ENCODE measurements at places on chromosomes 7 and 10. TPM values are rescaled to one million over a fixed set of nuclear protein-coding genes. Genes with fewer than 3 reads are reported as not detected.

- DNase-seq, result no peak
These were observed 152.0 kb upstream of the PCBD1 start for GRCh38 chr10:71040343-71040742.

GRCh38 chr7:105796365-105796764 lies 80.0 kb downstream of the ATXN7L1 start:
- no peak for DNase-seq

GRCh38 chr7:69773535-69774225 lies 175.4 kb downstream of the AUTS2 start:
- no peak for DNase-seq

DNA sequence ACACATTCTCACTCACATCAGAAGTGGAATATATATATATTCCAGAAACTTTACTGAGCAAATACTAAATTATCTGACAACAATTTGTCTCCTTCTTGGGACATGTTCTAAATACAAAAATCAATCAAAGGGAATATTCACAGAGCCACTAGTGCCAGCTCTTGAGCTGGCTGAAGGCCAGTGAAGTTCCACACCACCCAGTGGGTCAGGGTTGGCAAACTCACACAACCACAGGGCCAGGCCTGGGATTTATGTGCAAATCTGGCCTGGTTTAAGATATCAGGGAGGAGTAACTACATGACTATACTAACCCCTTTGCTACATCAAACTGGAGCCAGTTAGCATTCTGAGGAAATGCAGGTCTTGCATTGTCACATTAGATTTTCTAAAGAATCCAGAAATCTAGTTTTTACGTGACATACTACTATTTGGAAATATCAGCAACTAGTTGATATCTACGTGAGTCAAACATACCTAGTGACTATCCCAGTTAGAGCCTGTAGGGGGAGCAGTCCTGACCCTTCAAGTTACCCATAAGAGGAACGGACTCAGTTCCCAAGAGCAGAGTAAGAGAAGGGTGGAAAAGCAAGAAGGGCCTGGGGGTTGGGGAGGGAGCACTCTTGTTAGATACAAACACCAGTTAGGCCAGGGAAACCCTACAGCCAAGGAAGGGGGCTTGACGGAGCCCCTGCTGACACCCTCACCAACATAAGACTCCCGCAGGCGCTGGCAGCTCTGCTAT lies 600.4 kb downstream of the KCNMA1 start:
- DNase-seq, result no peak

DNA sequence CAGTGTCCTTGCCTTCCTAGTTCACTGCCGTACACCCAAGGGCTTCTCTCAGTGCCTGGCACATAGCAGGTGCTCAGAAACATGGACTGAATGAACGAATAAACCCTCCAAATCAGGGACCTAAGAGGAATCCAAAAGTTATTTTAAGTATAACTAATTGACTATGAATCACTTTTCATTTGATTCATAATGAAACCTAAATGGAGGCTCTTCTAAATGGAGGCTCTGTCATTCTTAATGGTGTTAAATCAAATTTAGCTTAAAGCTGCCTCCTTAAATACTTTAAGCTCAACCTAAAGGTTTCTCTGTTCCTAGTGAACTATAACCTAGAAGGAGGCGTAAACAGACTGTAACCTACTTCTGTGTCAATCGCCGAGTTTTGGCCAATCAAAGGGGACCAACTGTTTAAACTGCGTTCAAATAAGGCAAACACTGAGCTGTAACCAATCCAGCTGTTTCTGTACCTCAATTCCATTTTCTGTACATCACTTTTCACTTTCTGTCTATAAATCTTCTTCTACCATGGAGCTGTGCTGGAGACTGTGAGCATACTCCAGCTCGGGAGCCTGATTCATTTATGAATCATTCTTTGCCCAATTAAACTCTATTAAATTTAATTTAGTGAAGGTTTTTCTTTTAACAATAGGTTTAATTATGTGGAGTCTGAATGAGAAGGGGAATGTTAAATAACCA lies 11.0 kb downstream of the PYROXD2 start:
- DNase-seq, result no peak

DNA sequence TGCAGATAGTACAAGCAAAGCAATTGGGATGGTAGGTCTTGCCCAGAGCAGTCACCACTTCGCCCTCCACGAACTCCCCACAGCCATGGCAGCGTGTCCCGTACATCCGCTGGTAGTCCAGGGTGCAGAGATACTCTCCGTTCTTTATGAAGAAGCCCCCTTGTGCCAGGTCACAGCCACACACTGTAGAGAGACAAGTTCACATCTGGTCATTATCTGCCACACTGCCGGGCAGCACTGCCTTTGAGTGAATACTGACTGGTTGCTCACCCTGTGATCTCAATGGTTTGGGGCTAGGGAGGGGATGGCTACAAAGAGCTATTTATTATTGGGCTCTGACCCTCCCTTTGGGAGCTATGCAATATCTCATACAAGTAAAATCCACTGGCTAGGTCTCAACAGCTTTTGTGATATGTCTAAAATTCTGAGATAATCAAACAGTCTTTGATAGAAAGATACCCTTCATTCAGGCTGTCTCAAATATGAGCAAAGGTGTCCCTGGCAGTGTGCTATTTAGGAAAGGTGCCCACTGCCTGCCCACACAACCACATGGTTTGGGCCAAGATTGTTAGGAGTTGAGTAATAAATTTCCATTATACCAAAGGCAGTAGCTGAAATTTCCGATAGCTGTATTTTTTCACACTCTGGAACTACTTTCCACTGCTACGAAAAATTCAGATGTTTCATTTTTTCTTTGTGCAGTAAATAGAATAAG lies 82.5 kb downstream of the ABLIM1 start:
- no peak for DNase-seq

DNA sequence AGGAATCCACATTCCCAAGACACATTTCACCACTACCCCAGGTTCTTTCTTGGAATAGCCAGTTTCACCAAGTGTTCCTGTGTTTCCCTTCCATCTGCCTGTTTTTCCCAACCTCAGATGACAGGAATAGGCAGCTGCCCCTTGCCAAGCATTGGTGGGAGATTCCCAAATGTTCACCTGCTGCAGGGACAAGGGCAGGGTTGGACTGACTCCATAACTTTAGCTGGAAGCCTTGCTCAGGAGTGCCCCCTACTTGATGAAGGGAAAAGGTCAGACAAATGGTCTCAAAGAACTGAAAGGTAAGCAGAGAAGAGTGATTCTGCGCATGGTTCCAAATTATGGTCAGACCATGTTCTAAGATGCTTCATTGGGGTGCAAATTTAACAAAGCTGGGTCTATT lies 45.1 kb upstream of the LYZL1 start:
- DNase-seq, result no peak

DNA sequence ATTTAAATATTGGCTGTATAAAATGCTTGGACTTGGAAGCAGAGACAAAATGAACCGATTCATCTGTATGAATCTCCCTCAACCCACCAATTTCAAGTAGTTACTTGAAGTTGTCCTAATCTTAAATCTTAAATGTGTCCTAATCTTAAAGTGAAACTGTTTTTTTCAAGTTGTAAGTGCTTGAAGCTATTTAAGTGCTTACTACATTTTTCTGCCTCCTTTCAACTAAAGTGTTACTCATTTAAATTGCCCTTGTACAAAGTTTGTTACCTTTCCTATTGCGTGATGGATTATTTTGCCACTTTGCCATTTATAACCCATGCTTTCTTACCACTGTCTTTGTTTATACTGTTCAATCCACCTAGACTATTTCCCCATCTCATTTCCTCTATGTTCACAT lies 2.8 kb downstream of the BCAP29 start:
- DNase-seq, result no peak

DNA sequence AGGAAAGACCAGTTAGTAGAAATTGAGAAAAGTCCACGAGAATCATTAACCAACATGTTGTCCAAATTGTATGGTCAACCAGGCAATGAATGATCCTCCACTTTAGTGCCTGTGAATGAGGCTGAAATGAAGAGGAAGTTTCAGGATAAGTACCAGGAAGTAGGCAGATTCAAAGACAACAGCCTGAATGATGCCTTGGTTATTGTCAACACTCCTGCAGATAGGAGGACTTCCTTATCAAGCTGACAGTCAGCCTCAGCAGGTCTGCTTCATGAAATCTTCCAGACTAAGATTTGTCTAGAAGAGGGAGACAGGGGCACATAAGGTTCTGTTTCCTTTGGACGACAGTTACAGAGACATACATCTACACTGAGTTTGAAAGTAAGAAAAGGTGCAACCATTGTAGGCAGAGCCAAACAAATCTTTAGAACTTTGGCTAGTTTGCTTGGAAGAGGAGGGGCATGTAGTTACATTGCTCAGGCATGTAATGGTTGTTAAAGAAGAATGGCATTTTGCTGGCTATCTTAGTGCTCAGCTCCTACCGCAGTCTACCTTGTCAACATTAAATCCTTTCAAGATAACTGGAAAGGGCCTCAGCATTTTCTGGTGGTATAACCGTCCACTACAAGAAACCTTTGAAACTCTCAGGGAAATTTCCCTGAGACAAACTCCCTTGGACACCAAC lies 81.4 kb downstream of the ABI1 start:
- DNase-seq, result no peak

GRCh38 chr10:124010024-124010423 lies 83.4 kb downstream of the CHST15 start:
- no peak for DNase-seq

GRCh38 chr7:30285067-30285535 lies 704 bp downstream of the ZNRF2 start:
- DNase-seq, result no peak

DNA sequence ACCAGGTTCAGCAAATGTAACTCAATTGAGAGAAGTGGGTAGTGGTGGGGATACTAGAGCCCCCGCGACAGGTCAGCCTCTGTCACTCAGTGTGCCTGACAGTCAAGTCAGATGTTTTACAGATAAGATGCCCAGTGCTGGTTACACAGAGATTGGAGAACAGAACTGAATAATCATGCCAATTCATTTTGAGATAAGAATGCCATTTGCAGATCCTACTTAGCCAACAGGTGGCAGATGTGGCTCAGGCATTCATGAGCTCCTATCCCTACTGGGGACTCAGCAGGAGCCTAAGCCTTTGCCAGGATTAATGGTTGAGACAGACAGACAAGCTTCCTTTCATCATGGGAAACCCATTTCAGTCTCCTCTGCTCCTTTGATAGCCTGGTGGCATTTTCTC lies 137.8 kb downstream of the MAPK8 start:
- DNase-seq, result no peak

- DNase-seq, result no peak
These were observed 100.9 kb downstream of the LHPP start for GRCh38 chr10:124562425-124563060.

DNA sequence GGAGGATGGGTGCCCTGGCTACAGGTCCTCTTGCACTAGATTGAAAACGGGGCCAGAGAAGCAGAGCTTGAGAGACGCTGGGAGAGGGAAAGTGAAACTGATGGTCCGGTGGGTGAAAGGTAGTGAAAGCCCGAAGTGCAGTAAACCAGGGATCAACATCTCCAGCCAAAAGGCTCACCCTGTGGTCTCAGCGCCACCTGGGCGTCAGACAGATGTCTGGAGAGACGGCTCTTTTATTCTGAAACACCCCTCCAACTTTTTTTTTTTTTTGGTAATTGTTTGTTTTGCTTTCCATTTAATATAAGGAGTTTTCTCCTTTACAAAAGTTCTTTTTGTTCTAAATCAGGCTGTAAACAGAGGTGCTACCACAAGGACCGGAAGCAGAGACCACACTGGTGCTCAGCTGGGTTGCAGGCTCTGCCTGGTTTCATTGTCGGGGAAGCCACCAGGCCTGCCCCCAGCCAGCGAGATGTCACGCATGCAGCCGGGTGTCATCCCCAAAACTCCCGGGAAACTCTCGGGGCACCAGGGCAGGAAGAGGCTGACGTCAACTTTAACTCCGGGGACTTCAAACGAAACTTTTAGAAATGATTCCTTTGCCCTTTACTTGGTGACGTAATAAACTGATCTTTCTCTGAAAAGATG lies 11.2 kb downstream of the IL2RA start:
- peak; percentile 38 for DNase-seq

DNA sequence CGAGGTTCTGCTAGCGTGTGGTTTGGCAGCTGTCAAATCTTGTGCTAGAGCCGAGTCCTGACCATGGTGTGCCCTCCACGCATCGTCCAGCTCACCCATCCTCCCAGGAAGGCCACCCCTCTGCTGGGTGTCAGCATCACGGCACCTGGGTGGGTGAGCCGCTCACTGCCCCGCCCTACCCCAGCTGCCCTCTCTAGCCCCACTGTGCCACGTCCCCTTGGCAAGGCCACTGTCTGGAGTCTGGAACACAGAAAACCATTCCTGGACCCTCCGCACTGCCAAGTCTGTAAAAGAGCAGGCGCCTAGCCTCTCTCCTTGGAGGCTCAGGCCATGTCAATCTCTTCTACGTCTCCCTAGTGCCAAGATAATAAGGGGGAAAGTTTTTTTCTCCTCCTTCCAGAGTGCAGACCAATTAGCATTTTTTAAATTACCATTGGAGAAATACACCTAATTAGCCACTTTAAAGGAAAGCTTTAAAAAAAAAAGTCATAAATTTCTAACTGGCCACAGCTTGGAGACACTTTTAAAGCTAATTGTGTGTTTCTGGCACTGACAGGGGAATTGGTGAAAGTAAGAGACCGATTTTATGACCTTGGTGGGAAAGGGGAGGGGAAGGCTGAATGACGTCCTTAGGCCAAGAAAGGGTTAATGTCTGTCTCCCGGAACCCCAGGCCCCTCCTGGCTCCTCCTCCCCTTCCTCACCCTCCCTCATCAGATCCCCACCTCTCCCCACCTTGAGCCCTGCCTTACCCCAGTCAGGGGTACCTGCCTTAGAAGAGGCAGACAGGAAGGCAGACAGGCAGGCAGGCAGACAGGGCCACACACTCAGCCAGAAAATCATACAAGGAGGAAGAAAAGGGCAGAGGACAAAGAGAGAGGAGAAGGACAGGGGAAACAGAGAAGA lies 151.2 kb downstream of the PLXNA4 start:
- no peak for DNase-seq

- no peak for DNase-seq
These were observed 45.8 kb downstream of the EEPD1 start for GRCh38 chr7:36198854-36199266.

DNA sequence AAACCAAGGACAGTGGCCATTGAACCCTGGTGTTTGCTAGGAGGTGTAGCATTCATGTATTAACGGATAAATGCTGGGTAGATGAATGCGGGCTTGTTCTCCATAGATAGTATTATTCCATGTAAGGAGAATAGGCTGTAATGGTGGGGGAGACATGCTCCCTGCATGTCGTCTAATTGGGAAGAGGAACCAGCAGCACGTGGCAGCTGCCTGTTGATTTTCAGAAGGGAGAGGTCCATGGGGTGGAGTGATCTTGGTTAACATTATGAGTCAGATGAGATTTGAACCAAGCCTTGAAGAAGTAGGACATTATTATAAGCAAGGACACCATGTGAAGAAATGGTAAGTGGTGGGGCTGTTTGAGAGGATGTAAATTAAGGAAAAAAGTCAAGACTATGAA lies 112.5 kb downstream of the WNT2 start:
- DNase-seq, result no peak

- DNase-seq, result peak; percentile 20
These were observed 92.4 kb downstream of the LRRN3 start for GRCh38 chr7:111183321-111183720.

Gene NAT16
- polyA plus RNA-seq, result 0.12 TPM

Gene MLXIPL
- polyA plus RNA-seq, result 1.7 TPM

Gene MKX
- polyA plus RNA-seq, result 0.85 TPM

Gene GPR15LG
- not detected for polyA plus RNA-seq

Gene CPA1
- 0.81 TPM for polyA plus RNA-seq

Gene OR13A1
- polyA plus RNA-seq, result 0.08 TPM

Gene PNLIPRP3
- polyA plus RNA-seq, result not detected

Gene HTR5A
- polyA plus RNA-seq, result not detected

Gene CCL26
- 0.21 TPM for polyA plus RNA-seq

Gene LIPJ
- 0.09 TPM for polyA plus RNA-seq

Gene CCDC146
- 14.9 TPM for polyA plus RNA-seq

Gene HELLS
- polyA plus RNA-seq, result 24.8 TPM

Gene LDB3
- 1.1 TPM for polyA plus RNA-seq

Gene ANKRD30A
- not detected for polyA plus RNA-seq

Gene GRID2IP
- polyA plus RNA-seq, result 1.3 TPM
